ENCODE measurements at places on chromosomes 16 and 17.

GRCh38 chr16:3754081-3754703, 36.9 kb upstream of the TRAP1 start:
- DNase-seq, result peak; percentile 42

DNA sequence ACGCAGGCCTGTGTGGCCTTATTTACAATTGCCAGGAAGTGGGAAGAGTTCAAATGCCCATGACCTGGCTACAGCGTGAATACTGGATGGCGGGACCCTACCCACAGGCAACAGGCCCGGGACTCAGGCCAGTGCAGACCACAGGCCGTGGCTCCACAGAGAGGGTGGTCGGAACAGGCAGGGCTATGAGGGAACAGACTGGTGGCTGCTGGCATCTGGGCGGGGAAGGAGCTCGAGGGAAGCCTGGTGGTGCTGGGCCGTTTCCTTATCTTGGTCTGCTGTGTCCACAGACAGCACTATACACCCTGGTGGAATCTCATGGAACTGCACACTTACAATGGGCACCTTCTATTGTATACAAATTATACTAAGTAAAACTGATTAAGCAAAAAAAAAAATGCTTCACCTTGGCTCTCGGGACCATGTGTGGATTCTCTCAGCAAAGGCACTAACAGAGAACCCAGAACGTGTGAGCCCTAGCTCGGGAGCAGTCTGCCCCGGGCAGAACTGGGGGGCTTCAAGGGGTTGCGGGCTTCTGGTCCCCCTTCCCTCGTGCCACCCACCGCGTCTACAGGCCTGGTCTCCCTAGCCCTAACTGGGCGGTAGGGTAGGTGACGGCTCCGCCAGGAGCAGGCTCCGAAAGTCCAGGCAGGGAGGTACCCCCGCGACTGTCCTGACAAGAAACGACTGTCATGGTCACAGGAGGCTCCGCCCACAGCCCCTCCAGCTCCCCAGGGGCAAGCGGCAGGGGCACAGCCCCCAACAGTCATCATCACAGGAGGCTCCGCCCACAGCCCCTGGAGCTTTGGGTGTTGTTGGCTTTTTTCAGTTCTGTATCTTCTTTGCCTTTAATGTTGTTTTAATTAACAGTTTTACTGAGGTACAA, 21.8 kb downstream of the CEP131 start:
- peak; percentile 91 for DNase-seq

GRCh38 chr17:37698132-37698910, 46.5 kb downstream of the HNF1B start:
- DNase-seq, result peak; percentile 20

- peak; percentile 60 for DNase-seq
These were observed 18.2 kb downstream of the COTL1 start for GRCh38 chr16:84599521-84600202.

GRCh38 chr17:29368926-29369325, 21.2 kb upstream of the TAOK1 start:
- peak; percentile 24 for DNase-seq

All from AG08396 (cell line).